Activated T-helper 1 cell treated with anti-CD3 and anti-CD28 coated beads, Interleukin-2, amount 50 U/mL, for 16 hours (primary cell): ENCODE measurements at places on chromosomes 6 and 20.

DNA sequence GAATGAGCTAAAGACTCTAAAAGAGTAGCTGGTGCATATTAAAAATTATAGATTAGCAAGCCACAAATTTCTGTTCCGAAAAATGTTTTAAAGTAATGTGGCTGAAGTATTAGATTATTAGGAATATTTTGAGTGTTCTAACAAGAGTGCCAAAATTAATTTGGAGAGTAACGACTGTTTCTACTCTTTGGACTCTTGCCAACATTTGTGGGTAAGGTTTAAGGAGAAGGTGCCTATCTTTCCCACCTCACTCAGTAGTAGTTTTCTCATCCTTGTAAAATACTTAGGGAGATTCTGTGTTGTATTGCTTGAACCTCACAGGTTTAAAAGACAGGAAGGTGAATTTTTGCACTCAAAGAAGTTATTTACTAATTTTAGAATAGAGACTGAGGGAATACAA is 5.0 kb downstream of the HSF2 start:
- DNase-seq = no peak

GRCh38 chr6:169324656-169325459 is 71.2 kb upstream of the THBS2 start:
- DNase-seq = no peak

DNA sequence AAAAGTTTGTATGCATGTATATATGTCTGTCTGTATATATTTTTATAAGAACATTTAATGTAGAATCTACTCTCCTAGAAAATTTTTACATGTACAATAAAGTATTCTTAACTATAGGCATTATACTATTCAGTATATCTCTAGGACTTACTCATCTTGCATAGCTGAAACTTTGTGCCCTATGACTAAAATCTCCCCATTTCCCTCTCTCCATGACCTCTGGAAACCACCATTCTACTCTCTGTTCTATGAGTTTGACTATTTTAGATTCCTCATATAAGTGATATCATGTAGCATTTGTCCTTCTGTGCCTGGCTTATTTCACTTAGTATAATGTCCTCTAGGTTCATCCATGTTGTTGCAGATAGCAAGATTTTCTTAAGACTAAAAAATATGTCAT is 205.1 kb upstream of the SMLR1 start:
- DNase-seq = no peak

DNA sequence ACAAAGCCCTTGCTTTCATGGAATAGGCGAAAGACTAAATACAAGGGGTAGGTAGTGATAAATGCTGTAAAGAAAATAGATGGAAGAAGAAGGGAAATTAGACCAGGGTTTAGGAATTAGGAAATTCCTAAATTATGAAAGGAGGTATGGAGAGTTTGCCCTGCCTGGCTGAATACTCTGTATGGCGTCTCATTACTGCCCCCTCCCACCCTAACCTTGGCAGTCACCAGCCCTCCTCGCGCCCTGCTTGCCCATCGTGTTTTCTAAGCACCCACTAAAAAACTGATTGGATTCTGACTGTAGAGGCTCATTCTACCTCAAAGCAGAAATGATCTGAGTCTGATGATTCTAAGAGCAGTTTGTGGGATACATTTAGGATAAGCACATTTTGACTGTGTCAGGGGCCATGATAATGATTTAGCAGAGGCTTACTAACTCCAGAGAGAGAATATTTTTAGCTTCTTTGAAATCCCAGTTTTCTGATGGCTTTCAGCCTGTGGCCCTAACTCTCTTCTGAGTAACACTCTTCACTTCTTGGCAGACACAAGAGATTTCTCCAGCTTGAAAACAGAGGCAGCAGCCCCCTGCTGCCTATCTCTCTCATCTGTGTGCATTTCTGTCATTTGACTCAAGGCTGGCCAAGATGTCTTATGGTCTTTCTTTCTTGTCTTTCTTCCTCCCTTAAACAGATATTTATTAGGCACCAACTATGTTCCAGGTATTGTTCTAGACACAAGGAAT is 1.4 kb upstream of the CHD6 start:
- DNase-seq = no peak

DNA sequence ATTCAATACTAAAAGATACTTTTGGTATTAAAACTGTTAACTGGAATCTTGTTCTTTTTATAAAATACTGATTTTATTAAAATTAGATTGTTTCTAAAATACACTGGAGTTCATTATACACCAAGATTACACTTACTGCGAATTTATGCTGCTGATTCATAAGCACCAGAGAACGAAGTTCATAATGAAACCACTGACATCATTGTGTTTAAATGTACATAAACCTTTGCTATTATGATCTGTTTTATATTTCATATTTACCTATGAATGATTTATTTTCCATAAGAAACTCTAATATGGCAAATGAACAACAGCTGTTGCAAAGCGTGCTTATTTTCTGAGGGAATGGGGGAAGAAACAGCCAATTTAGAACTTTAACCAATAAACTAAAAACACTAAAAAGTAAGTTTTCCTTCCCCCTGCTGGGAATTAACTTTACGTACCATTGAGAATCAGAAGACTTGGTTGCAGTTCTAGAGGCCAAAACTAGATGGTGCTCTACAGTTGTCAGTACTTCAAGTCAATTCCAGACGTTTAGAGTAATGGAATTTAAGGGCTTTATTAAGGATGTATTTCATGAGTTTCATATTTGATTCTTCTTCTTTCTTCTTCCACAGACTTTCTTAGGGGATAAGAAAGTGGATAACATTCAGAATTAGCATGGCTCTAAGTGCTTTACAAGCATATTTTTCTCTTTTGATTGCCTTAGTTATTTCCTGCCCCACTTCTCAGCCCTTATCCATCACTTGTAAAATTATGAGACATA is 30.8 kb upstream of the COL19A1 start:
- no peak for DNase-seq

GRCh38 chr6:13445744-13446115 is 41.7 kb downstream of the GFOD1 start:
- no peak for DNase-seq

- DNase-seq = no peak
Measured at GRCh38 chr20:13554706-13555105, 84.0 kb downstream of the TASP1 start.

DNA sequence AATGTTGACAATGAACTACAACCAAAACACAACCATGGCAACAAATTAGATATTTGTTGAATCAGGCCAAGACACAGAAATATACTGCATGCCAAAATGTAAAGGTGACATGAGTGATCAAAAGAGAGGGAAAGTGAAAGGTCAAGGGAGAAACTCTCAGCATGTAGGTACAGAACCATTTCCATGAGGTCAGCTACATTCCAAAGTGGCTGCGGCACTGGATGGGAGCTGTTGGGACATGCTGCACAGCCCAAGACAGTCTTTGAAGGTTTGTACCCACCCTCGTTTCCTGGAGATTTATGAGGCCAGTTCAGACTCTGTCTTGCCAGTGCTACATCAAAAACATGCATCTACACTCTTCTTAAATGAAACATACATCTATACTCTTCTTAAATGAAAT is 579.9 kb downstream of the BMP2 start:
- no peak for DNase-seq

- no peak for DNase-seq
Measured at GRCh38 chr6:28711325-28711724, 185.6 kb downstream of the GPX5 start.

GRCh38 chr6:147999001-147999540 is 343.6 kb upstream of the SASH1 start:
- DNase-seq = no peak

DNA sequence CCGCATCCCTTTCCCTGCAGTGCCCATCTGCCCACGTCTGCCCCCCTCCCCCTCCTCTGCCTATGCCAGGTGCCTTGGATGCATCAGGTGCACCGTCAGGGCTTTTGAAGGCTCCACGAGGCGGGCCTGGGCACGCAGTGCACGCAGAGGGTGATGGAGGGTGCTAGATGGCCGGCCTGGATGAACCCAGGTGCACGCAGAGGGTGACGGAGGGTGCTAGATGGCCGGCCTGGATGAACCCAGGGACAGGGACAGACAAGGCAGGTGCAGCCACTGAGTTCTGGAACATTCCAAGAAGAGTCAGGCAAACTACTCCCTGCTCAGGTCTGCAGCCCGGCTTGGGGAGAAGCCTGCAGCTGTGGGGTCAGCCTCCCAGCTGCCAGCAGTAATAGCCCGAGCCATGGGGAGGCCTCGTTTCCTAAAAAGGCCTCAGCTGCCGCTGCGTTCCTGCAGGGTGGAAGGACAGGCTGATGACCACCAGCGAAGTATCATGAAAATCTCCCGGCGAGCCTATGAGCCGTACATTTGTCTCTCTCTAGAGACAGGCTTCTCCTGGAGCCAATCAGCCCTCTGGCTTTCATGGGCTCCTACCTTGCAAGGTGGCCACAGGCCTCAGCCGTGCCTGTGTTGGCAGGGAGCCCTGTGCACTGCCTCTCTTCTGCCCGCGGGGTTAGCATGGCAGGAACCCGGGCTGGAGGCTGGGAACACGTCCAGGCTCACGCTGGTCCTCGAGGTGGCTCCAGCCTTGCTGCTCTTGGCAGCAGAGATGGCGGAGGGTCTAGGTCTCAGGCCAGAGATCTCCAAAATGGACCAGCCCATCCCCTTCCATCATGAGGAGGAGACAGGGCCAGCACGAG is 29.6 kb downstream of the NTSR1 start:
- no peak for DNase-seq

GRCh38 chr6:167779993-167780655 is 46.6 kb upstream of the AFDN start:
- DNase-seq = no peak

GRCh38 chr20:62891111-62891510 is 29.5 kb upstream of the TCFL5 start:
- DNase-seq = no peak

GRCh38 chr6:159033160-159034049 is 11.4 kb downstream of the TAGAP start:
- DNase-seq = no peak

DNA sequence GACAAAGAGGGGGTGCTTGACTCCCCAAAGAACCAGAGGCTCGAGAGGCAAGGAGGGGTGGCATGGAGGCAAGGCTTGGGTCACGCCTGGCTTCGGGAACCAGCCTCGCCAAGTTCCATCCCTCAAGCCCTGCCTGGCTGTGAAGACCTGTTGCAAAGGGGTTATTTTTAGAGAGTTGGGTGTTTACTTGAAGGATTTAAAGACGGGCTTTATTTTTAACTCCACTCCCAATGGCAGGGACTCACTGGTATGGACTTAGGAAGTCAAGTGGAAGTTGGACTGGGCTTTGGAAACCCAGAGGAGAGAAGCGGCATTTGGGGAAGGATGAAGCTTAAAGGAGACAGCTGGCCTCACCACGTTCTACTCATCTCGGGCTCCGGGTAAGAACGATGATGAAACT is 43.1 kb downstream of the JPH2 start:
- no peak for DNase-seq

DNA sequence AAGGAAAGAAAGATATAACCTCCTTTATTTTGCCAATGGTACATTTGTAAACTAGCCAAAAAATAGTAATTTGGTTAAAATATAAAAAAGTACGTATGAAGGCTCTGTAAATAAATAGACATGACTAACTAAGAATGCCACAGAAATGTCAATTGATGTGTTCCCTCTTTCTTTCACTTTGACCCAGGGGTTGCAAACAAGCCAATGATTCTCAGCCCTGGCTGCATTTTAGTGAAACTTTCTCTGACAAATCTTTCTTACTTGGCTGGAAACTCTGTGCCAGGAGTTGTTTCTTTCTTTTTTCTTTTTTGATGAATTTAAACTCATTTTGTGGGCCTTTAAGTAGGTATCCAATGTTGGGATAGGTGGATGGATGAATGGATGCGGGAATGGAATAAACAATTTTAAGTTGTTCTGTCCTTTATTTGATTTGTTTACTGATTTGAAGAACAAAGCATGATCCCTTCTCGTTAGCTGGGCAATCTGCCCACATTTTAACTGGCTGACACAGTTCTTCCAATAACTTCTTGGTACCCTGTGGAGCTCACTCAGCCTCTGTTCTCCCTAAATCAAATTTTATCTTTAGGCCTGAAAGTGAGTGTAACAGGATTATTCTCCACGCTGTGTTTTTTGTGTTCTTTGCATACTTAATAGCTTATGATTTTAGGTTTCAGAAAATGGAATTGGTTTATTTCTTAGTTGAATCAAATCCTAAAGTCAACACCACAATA is 58.6 kb upstream of the GCLC start:
- no peak for DNase-seq

DNA sequence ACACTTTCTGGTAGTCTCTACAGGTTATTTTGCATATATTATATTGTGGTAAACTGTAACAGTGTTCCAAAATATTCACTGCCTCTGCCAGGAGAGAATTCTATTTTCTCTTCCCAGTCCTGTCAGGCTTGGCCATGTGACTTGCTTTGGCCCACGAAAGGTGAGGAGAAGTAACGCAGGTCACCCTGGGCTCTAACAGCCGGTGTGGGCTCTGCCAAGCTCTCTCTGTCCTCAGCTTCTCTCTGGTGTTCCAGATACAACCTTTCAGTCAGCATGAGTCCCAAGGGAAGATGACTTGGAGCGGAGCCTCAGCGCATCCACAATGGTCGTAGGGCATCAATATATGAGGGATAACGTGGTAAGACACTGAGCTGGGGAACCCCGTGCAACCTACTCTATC is 113.0 kb upstream of the RREB1 start:
- no peak for DNase-seq

- no peak for DNase-seq
Measured at GRCh38 chr20:5933802-5934436, 16.4 kb downstream of the TRMT6 start.

- DNase-seq = no peak
Measured at GRCh38 chr6:111986651-111987050, 67.3 kb upstream of the CCN6 start.

DNA sequence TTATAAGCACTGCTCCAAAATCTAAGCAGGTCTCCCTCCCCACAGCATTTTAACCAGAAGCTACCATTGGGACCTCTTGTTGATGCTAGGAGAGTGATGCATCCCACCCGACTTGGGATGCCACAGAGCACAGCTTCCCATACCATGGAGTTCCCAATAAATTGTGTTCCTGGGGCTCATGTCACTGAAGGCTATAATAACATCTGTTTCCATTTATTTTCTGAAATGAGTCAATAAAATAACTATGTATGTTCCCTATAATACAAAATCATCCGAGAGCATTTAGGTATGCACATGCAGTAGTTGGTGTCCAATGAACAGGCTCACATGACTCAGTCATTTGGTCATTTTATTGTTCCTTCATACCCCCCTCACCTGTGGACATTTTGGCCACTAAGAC is 204.2 kb downstream of the TBC1D7 start:
- no peak for DNase-seq

- no peak for DNase-seq
Measured at GRCh38 chr6:28485482-28485881, 30.1 kb downstream of the GPX6 start.

DNA sequence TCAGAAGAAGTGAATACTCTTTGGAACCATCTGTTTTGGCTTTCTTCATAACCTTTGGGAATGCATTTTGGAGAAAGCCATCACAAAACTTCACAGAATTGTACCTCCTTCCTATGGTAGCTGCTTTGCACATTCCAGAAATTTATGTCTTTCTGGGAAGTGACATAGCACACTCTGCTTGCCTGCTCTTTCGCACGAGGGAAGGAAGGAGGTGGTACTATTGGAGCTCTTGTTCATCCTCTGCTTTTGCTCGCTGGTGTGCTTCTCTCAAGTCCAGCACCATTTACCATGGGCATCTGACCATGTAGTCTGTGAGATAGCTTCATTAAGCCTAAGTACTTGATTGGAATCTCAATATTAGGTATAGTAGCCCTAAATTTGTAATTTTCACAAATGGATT is 473.3 kb upstream of the SLC35B3 start:
- no peak for DNase-seq

GRCh38 chr20:34528921-34529297 is 12.7 kb downstream of the DYNLRB1 start:
- DNase-seq = no peak
